Pulmonary artery endothelial cell (primary cell): ENCODE measurements at places on chromosomes 4 and X.

DNA sequence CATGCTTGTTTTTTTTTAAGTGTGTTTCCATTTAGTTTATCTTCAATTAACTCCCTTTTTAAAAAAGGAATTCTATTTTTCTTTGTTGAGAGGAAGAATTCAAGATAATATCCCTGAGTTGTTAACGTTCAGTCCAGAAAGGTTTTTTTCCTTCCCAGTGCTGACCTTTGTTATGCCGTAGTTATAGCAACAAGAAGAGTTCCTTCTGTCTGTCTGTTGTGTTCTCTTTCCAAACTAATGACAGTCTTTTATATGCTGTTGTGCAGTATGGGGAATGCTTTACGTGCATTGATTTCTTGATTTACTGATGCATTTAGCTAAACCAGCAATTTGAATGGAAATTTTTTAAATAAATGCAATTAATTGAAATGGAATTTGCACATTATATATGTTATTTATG lies 6.6 kb upstream of the CXXC4 start:
- no peak for DNase-seq

- DNase-seq: no peak
Measured at GRCh38 chr4:47500776-47501175, 15.7 kb downstream of the ATP10D start.

DNA sequence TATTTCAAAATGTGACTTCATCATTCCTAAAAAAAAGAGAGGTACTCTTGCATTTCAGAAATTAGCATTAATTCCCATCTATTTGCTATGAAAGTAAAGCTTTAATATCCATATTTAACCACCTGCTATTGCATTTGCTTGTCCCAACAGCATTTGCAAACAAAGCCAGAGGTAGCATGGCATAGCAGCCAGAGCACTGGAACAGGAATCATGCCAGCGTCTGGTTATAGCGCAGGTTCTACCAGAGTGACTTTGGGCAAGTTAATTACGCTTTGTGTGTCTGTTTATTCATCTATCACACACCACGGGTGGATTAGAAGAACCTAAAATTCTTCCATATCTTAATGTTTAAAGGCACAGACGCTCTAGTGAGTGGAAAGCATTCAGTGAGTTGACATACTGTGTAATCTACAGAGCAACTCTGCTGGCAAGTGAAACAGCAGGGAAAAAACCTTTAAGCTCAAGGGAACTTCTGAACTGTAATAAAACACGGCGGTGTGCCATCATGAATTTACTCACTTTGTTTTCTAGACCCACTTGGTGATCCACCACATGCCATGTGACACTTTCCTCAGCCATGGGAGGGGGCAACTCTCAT lies 76.6 kb upstream of the QRFPR start:
- no peak for DNase-seq

GRCh38 chrX:150361070-150361776 lies 1.9 kb upstream of the MAMLD1 start:
- no peak for DNase-seq

- no peak for DNase-seq
Measured at GRCh38 chr4:25861951-25862410, 807 bp downstream of the SEL1L3 start.

GRCh38 chrX:115388879-115389278 lies 99.4 kb downstream of the LUZP4 start:
- DNase-seq: no peak

- no peak for DNase-seq
Measured at GRCh38 chr4:75254745-75255144, 259.5 kb downstream of the RCHY1 start.

GRCh38 chr4:80049402-80049801 lies 23.6 kb downstream of the ANTXR2 start:
- no peak for DNase-seq

- DNase-seq: peak; percentile 17
Measured at GRCh38 chr4:54322818-54323417, 93.8 kb downstream of the PDGFRA start.
